ENCODE measurements at places on chromosomes 2 and 18.

GRCh38 chr2:126945118-126945517, 46.4 kb downstream of the TEX51 start:
- DNase-seq = no peak

- DNase-seq = no peak
Measured at GRCh38 chr18:76963936-76964335, 141.6 kb downstream of the ZNF236 start.

DNA sequence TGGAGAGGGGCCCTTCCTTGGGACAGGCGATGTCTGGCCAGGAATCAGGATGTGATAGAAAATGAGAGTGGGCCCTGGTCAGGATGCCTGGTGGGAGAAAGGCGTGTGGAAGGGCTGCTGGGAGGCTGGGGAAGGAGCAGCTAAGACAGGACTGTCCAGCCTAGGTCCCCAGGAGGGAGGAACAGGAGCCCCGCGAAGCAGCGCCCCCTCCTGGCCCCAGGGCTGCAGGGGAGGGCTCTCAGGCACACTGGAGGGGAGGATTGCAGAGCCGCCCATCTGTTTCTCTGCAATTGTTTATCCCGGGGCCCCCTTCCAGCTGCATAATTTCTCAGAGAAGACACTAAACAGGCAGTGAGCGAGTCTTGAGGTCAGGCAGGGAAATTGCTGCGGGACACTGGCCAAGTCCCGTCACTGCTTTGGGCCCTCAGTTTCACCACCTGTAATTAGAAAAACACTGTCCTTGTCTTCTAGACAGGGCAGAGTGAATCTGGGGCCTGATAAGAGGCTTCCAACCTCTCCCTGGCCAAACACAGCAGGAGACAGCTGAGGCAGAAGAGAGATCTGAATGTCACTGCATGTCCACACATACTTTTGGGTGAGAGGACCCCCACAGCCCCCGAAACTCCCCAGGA, 3.9 kb upstream of the NPPC start:
- no peak for DNase-seq

DNA sequence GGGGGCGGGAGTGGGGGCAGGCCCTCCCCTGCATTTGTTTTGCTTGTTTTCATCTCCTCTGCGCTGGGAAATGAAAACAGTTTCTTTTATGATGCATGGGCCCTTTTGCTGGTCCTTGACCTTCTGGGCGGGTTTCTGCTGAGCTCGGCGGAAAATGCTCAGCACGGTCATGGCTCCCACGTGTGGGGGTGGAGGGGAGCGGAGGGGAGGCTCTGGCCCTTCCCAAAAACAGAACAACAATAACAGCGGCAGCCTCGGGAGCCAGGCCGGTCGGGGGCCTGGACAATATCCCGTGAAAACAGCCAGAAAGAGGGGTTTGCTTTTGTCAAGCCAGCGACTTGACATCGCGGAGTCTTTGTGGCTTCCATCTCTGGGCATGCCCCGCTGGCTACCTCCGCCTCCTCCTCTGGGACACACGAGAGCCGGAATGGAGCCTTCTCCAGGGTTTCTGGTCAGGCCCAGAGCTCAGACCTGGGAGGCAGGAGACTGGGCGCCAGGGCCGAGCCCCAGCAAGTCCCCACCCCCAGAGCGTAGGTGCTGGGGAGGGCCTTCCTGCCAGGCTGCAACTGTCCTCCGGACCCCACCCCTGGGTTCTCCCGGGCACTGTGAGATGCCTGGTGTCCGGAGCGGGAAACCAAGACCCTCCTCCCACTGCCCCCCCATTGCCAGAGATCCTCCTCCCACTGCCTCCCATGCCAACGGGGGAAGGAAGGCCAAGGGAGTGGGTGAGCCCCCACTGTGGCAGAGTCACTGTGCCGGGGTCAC, 35.9 kb upstream of the SNED1 start:
- DNase-seq = no peak

GRCh38 chr2:138182250-138182936, 218.1 kb downstream of the HNMT start:
- DNase-seq = no peak

- no peak for DNase-seq
Measured at GRCh38 chr2:85357736-85358135, 3.2 kb downstream of the ELMOD3 start.

GRCh38 chr2:64987001-64987955, 1.9 kb upstream of the SLC1A4 start:
- no peak for DNase-seq
